ENCODE measurements at places on chromosomes 1 and 21. TPM values are rescaled to one million over a fixed set of nuclear protein-coding genes. Genes with fewer than 3 reads are reported as not detected.
A peak's percentile ranks its signal among the peaks of the same experiment; 100 is the strongest.

DNA sequence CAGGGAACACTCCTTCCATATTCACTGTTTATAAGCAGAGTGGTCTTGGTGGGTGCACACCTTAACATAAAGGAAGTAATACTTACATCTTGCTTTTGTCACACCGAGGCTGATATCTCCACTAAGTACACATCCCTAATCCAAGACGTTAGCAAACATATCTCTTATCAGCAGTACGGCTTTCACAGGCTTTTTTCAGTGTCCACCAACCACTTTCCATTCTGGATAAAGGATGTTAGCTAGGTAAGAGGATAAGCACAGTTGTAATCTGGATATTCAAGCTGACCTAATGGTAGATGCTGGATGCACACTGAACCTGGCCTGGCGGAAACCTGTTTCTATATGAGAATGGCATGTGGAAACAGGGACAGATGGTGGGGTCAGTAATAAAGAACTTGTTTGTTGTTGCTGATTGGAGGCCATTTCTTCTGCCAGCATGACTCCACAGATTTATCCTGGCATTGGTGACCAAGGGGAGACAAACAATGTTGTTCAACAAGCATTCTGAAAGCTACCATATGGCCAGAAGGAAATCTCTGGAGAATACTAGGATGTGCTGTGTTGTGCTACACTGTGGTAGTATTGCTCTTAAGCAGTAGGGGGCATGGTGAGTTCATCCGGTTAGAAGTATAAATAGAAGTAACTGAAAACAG lies 416.4 kb downstream of the PTBP2 start:
- H3K27me3 ChIP-seq = no peaks in the 10 kb centered on the region
- peak; percentile 44 for DNase-seq
- H3K36me3 ChIP-seq = no peaks in the 10 kb centered on the region
- no peaks in the 10 kb centered on the region for H3K4me1 ChIP-seq

DNA sequence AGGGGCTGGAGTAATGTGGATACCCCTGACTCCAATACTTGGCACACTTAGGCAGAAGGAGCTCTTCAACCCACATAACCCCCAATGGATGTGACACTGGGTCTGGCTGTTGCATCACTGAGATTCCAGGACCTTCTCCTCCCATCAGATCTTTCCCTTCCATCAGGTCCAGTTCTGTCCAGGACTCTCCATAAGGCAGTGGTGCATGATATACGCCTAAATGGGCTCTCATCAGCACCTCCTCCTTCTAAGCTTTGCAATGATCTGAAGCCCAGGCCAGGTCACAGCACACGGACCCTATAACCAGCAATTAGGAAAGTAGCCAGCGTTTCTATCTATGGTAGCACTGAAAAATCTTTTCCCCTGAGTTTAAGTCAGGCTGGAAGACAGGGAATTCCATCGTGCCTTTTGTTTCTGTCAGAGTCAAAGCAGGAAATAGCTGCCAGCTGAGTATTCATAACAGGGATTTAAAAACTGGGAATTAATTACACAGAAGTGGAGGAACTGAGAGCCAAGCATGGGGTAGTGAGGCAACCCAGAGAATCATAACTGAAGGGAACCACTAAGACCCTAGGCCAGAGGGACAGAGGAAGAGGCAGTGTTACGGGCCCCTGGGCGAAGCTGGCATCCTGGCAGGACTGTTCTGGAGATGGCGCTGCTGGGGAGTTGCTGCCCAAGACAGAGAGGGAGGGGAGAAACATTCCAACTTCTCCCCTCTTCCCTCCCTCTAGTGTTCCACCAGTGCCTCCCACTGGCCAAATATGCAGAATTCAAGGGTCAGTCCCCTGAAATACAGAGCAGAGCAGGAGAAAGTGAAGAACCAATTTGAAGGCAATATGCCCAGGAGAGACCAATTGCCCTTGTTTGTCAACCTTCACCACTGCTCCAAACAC lies 37.5 kb upstream of the HOOK1 start:
- H3K4me1 ChIP-seq = no peaks in the 10 kb centered on the region
- H3K27me3 ChIP-seq = no peaks in the 10 kb centered on the region
- H3K27ac ChIP-seq = no peak overlapping the region
- H3K36me3 ChIP-seq = no peaks in the 10 kb centered on the region
- H3K4me3 ChIP-seq = no peak overlapping the region
- no peak for DNase-seq

NBPF26 gene
- total RNA-seq = 10.3 TPM

DNA sequence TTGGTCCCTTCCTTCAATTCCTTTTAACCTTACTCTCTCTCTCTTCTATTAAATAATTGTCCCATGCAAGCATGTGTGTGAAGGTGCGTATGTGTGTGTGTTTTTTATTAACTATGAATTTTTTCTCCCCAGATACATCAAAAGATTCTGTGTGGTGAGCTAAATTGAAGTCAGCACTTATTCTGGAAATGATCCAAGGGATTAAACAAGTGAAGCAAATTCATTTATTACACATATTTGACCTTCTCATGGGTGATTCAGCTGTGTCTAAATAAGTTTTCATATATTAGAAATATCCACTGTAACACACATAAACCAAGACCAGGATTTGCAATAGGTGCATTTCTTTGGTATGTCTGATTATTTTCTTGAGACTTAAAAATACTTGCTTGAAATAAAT lies 24.3 kb downstream of the CHODL start:
- H3K4me1 ChIP-seq = no peaks in the 10 kb centered on the region
- H3K36me3 ChIP-seq = no peaks in the 10 kb centered on the region
- H3K27ac ChIP-seq = no peak overlapping the region
- H3K27me3 ChIP-seq = no peaks in the 10 kb centered on the region
- DNase-seq = no peak

- H3K4me3 ChIP-seq = no peak overlapping the region
- no peaks in the 10 kb centered on the region for H3K27me3 ChIP-seq
- H3K27ac ChIP-seq = no peak overlapping the region
Observed at GRCh38 chr21:21085206-21085605, 87.0 kb downstream of the NCAM2 start.

- H3K4me3 ChIP-seq = no peak overlapping the region
- H3K27ac ChIP-seq = no peak overlapping the region
- H3K27me3 ChIP-seq = no peaks in the 10 kb centered on the region
- no peaks in the 10 kb centered on the region for H3K4me1 ChIP-seq
Observed at GRCh38 chr1:153587314-153587713, 21.7 kb upstream of the S100A2 start.

- H3K27me3 ChIP-seq = no peaks in the 10 kb centered on the region
- H3K36me3 ChIP-seq = no peaks in the 10 kb centered on the region
- DNase-seq = no peak
- no peaks in the 10 kb centered on the region for H3K4me1 ChIP-seq
- no peak overlapping the region for H3K4me3 ChIP-seq
- no peak overlapping the region for H3K27ac ChIP-seq
Observed at GRCh38 chr1:18540136-18540765, 59.5 kb downstream of the KLHDC7A start.

GRCh38 chr1:66893712-66894111 lies 30.9 kb downstream of the DNAI4 start:
- no peak for DNase-seq
- H3K27me3 ChIP-seq = no peaks in the 10 kb centered on the region
- H3K36me3 ChIP-seq = no peaks in the 10 kb centered on the region

ZBTB17 gene
- total RNA-seq = 28.2 TPM

- no peaks in the 10 kb centered on the region for H3K36me3 ChIP-seq
- no peaks in the 10 kb centered on the region for H3K27me3 ChIP-seq
- no peak overlapping the region for H3K27ac ChIP-seq
- H3K4me3 ChIP-seq = no peak overlapping the region
- no peaks in the 10 kb centered on the region for H3K4me1 ChIP-seq
Observed at GRCh38 chr21:20968391-20968790, 29.8 kb upstream of the NCAM2 start.

GRCh38 chr1:102897557-102897956 lies 210.8 kb downstream of the COL11A1 start:
- H3K27ac ChIP-seq = no peak overlapping the region
- H3K4me3 ChIP-seq = no peak overlapping the region
- DNase-seq = no peak
- no peaks in the 10 kb centered on the region for H3K4me1 ChIP-seq
- no peaks in the 10 kb centered on the region for H3K36me3 ChIP-seq

DNA sequence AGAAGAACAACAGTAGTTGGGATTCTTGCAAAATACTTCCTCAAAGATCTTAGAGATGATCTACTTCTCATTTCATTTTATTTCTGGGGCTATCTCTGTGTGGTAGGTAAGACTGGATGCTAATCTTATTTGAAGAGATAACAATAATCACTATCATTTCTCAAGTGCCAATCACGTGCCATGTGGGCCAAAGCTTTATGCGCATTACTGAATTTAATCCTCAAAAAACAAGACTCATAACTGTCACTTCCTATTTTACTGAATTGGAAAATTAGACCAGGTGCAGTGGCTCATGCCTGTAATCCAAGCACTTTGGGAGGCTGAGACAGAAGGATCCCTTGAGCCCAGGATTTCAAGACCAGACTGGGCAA lies 121.7 kb downstream of the KCNN3 start:
- H3K4me1 ChIP-seq = no peaks in the 10 kb centered on the region
- H3K27me3 ChIP-seq = no peaks in the 10 kb centered on the region
- H3K4me3 ChIP-seq = no peak overlapping the region
- no peak for DNase-seq
- no peak overlapping the region for H3K27ac ChIP-seq
- H3K36me3 ChIP-seq = no peaks in the 10 kb centered on the region

DNA sequence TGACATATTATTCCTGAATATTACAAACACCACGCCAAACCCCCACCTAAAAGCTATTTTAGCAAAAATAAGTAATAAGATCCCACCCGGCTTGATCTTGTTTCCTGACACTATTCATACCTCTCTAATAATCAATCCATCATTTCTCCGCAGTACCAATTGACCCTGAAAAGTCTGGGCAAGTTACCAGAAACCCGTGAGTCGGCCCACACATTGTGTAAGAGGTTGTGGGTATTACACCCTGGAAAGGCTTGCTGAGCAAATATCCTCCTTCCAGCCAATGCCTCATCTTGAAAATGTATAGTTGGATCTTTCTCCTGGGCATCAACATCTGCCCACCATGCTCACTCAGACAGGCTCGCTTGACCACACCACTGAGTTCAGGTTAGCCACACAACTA lies 451.0 kb downstream of the TTLL7 start:
- H3K36me3 ChIP-seq = no peaks in the 10 kb centered on the region
- DNase-seq = no peak
- no peak overlapping the region for H3K4me3 ChIP-seq

- H3K4me3 ChIP-seq = no peak overlapping the region
- no peaks in the 10 kb centered on the region for H3K27me3 ChIP-seq
- no peak for DNase-seq
- H3K4me1 ChIP-seq = peaks cover 2% of the 10 kb centered on the region
Observed at GRCh38 chr1:24470592-24470991, 32.0 kb upstream of the RCAN3 start.

PLEKHG5 gene
- 11.6 TPM for total RNA-seq

TAGLN2 gene
- total RNA-seq = 386 TPM

ESPN gene
- 19.7 TPM for total RNA-seq

- no peak overlapping the region for H3K27ac ChIP-seq
- H3K4me1 ChIP-seq = no peaks in the 10 kb centered on the region
- H3K27me3 ChIP-seq = no peaks in the 10 kb centered on the region
- DNase-seq = no peak
- H3K36me3 ChIP-seq = no peaks in the 10 kb centered on the region
Observed at GRCh38 chr1:154726896-154727753, 119.1 kb upstream of the ADAR start.

PADI1 gene
- total RNA-seq = 0.18 TPM

GRCh38 chr1:205326812-205327466 lies 5.4 kb upstream of the NUAK2 start:
- no peak for DNase-seq
- no peaks in the 10 kb centered on the region for H3K36me3 ChIP-seq
- no peaks in the 10 kb centered on the region for H3K27me3 ChIP-seq
- no peak overlapping the region for H3K27ac ChIP-seq
- H3K4me3 ChIP-seq = no peak overlapping the region
- H3K4me1 ChIP-seq = no peaks in the 10 kb centered on the region

GRCh38 chr1:96473791-96474434 lies 247.7 kb upstream of the PTBP2 start:
- H3K27me3 ChIP-seq = no peaks in the 10 kb centered on the region
- no peak overlapping the region for H3K27ac ChIP-seq
- H3K4me1 ChIP-seq = no peaks in the 10 kb centered on the region

GRCh38 chr1:12344596-12345349 lies 114.9 kb downstream of the VPS13D start:
- H3K36me3 ChIP-seq = no peaks in the 10 kb centered on the region
- no peaks in the 10 kb centered on the region for H3K27me3 ChIP-seq
- no peaks in the 10 kb centered on the region for H3K4me1 ChIP-seq
- DNase-seq = no peak

PEAR1 gene
- 20.0 TPM for total RNA-seq

GRCh38 chr1:24248859-24249258 lies 61.8 kb upstream of the IFNLR1 start:
- no peaks in the 10 kb centered on the region for H3K4me1 ChIP-seq
- no peaks in the 10 kb centered on the region for H3K27me3 ChIP-seq
- no peak overlapping the region for H3K27ac ChIP-seq
- H3K36me3 ChIP-seq = no peaks in the 10 kb centered on the region

DNA sequence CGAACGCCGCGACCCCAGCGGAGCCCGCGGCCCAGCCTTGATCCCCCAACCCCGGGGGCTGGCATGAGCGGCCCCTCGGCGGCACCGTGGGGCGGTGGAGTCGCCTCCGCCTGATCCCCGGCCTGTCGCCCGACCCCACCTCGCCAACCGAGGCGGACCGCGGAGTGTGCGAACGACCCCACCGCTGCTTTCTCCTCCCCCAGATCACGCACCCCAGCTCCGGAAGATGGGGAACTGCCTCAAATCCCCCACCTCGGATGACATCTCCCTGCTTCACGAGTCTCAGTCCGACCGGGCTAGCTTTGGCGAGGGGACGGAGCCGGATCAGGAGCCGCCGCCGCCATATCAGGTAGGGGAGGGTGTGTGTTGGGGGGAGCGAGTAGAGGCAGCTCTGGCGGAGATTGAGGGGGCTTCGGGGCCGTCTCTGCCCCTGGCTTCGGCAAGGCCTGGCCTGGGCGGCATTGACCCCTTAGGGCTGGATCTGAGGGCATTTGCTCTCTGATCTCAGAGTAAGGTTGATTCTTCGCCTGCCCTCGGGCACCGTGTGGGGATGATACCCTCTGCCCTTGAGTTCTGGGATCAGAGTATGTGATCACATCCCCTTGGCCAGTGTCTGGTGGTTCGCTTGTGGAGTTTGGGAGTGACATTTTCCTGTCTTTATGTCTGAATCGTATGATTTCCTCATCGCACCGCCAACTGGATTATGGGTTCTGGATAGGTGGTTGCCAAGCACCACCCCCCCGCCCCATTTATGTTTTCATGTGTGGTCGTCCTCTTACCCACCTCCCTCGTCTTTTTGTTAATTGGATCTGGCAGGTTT lies 668 bp downstream of the RNF11 start:
- peak; percentile 35 for DNase-seq
- peak overlapping the region; percentile 99 for H3K4me3 ChIP-seq
- H3K4me1 ChIP-seq = peaks cover 9% of the 10 kb centered on the region
